ENCODE measurements at places on chromosomes 3 and 15.

- DNase-seq = no peak
Measured at GRCh38 chr3:189488241-189488767, 142.9 kb upstream of the TP63 start.

DNA sequence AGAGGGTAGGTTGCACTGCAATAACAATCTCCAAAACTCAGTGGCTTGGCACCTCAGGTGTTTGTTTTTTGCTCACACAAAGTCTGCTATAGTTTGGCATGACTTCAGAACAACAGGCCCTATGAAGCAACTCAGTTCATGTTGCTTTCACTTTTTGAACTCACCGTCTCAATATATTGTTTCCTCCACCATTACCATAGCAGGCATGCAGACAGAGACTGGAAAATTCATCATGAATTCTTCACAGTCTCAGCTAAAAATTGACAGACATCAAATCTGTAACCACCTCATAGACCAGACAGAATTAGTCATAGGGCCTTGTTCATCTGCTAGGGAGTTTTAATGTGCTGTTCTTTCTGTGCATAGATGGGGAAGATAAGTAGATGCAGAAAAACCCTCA is 161.4 kb upstream of the POU1F1 start:
- DNase-seq = no peak

DNA sequence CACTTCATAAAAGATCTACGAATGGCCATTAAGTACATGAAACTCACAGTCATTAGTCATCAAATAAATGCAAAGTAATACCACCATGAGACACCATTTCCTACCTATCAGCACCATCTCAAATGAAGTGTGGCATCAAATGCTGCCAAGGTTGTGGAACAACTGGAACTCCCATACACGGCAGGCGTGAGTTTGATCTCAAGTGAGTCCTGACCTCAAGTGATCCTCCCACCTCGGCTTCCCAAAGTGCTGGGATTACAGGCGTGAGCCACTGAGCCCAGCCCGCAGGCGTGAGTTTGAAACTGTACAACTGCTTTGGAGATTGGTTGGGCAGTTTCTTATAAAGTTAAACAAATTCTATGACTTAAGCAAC is 28.8 kb upstream of the HDAC11 start:
- no peak for DNase-seq

GRCh38 chr3:16203031-16203430 is 28.6 kb downstream of the GALNT15 start:
- DNase-seq = no peak

DNA sequence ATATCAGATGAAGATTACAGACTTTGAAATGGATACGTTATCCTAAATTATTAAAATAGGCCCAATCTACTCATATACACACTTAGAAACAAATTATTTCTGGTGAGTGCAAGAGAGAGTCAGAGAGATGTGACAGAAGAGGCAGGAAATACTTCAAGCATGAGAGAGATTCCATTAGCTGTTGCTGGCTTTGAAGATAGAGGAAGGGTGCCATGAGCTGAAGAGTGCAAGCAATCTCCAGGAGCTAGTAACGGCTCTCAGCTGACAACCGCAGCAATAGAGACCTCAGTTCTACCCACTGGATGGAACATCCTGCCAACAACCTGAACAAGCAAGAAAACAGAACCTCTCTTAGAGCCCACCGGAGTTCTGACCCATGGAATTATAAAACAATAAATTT is 270.7 kb upstream of the SLITRK3 start:
- DNase-seq = no peak

DNA sequence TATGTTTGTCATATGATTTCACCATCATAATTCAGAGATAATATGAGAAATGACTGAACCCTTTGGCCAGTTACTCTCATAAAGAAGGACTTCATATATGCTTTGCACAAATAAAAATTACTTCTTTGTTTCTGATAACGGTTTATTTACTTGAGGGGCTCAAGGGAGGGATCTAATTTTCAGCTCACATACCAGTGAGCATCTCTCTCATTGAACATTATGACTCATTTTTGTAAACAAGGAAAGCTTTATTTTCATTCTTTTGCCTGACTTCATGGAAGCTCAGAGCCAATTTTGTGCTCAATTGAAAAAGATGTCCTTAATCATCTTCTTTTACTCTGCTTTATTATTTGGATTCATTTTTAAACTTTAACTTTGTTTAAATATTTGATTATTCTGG is 5.8 kb downstream of the NLGN1 start:
- DNase-seq = no peak

GRCh38 chr3:5186858-5187155 is 700 bp upstream of the EDEM1 start:
- no peak for DNase-seq

- no peak for DNase-seq
Measured at GRCh38 chr3:190728574-190729246, 133.8 kb downstream of the GMNC start.

- DNase-seq = no peak
Measured at GRCh38 chr3:128078322-128078721, 26.1 kb downstream of the SEC61A1 start.

- DNase-seq = no peak
Measured at GRCh38 chr3:27589795-27590194, 105.6 kb upstream of the SLC4A7 start.

GRCh38 chr3:71300951-71301393 is 282.6 kb downstream of the FOXP1 start:
- no peak for DNase-seq

- no peak for DNase-seq
Measured at GRCh38 chr15:61116825-61117224, 112.3 kb downstream of the RORA start.

DNA sequence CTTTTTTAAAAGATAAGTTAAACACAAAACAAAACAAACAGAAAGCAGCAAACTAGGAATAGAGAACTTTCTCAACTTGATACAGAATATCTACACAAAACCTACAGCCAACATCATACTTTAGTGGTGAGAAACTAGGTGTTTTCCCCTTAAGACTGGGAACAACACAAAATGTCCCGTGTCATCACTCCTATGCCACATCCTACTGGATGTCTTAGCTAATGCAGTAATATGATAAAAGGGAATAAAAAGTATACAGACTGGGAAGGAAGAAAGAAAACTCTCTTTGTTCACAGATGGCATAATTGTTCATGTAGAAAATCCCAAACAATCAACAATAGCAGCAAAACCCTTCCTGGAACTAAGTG is 45.9 kb downstream of the TMEM45A start:
- no peak for DNase-seq

DNA sequence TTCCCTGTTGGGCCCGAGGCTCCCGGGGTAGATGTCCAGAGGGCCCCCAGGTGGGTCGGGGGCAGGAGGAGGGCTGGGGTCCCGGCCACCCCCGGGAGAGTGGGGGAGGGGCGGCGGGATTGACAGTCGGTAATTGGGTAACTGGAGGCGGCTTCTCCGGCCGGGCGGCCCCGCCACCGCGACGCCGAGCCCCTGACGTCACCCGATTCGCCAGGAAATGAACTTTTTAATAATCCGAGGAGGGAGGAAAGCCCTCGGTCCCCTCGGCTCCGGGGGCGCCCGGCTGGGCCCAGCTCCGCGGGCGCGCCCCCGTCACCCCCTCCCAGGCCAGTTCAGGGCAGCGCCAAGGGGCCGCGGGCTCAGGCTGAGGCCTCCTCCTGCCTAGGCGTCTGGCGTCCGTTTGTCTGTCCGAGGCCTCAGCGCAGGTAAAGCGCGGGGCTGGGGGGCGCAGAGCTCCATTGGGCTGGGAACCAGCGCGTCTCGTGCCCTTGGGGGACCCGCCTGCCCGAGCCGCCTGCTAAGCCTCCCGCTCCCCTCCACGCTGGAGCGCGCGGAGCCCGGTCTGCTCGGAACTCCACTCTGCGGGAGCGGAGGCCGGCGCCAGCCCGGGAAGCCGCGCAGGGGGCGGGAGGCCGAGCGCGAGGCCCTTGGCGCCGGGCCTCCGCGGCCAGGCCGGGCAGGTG is 3.9 kb downstream of the GATA2 start:
- no peak for DNase-seq

GRCh38 chr3:115862099-115862498 is 238.8 kb downstream of the GAP43 start:
- no peak for DNase-seq

DNA sequence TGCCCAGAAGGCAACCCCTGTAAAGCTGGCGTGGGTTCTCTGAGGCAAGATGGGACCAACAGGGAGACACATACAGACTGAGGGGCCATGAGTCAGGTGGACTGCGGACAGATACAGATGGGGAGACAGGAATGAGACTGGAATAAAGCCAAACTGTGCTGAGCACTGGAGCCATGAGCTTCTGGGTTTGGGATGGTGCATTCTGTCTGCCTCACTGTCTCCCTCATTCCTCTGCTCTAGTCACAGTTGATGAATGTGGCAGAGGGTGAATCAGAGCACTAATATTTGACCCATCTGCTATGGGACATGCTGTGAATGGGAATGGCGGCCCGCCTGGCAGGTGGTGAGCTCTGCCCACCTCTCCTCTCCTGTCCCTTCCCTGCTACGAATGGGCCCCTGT is 262.9 kb downstream of the EPHB1 start:
- DNase-seq = no peak

DNA sequence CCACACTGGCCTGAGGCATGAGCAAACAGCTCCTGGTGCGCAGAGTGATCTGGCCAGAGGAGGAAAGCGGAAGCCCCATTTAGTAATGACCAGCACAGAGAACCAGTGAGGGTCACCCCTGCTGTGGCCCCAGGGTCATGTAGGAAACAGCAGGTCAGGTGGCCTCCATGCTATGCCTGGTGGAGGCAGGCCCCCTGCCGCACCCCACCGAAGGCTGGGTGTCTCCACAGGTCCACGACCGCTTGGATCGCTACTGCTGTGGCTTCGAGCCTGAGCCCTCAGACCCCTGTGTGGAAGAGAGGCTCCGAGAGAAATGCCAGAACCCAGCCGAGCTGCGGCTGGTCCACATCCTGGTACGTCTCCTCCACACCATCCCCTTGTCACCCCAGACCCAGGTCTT is 52.6 kb downstream of the POMGNT2 start:
- no peak for DNase-seq

DNA sequence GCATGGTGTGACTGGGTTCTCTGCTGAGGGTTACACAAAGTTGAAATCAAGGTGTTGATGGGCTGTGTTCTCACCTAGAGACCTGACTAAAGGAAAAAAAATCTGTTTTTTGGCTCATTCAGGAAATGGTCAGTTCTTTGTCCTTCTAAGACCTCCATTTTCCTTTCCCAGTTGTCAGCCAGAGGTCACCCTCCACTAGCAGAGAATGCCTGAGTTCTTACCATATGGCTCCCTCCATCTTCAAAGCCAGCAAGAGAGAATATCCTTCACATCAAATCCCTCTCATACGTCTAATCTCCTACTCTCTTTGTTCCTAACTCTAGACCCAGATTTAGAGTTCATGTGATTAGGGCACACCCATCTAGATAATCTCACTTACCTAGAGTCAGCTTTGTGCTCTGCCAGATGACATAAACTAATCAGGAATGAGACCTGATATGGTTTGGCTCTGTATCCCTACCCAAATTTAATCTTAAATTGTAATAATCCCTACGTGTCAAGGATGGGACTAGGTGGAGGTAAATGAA is 19.4 kb downstream of the ANKRD28 start:
- no peak for DNase-seq

All from stimulated activated CD4-positive, alpha-beta T cell treated with anti-CD3 and anti-CD28 coated beads, Interleukin-1b, Interleukin-23, amount 100 ng/mL, for 1 hour (primary cell).